ENCODE measurements at places on chromosomes 4 and X.

GRCh38 chr4:87697272-87697671 is 47.2 kb downstream of the DMP1 start:
- no peak for DNase-seq

- no peak for DNase-seq
Measured at GRCh38 chr4:160947653-160948052, 1216.1 kb downstream of the FSTL5 start.

- DNase-seq: no peak
Measured at GRCh38 chr4:13413729-13414437, 70.3 kb downstream of the RAB28 start.

- no peak for DNase-seq
Measured at GRCh38 chrX:150036181-150036580, 97.9 kb upstream of the EOLA2 start.

DNA sequence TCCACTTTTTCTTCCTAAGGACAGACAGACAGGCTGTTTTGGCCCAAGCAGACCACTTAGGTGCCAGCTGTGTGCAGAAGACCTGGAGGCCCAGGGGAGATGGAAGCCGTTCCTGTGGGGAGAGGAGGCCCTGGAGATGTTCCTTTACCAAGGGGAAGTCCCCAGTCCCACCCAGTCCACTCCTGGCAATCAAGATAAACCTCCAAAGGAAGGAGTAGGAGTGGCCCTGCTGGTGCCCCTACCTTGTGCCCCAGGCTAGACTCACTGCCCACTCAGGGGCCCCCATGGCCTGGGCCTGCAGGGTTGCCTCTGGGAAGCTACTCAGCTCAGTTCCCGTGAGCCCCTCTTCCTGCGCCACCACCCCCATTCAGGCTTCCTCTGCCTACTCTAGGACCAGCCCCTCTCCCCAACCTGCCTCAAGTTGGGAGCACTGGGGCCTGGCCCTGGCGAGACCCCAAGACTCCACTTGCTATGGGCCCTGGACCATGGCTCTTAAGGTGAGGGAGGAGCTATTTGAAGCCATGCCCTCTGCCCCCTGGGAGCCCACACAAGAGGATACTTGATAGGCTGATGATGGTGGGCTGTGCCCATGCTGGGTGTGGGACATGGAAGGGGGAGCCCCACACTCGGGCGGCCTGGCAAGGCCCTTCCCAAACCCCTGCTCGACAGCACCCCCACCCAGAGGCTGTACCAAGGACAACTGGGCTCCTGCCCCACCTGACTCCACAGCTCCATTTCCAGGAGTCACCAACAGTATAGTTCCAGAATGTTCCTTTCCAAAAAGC is 24.8 kb upstream of the RNF4 start:
- no peak for DNase-seq

GRCh38 chr4:142282870-142283431 is 563.1 kb downstream of the INPP4B start:
- no peak for DNase-seq

GRCh38 chr4:174340714-174341113 is 57.0 kb downstream of the CEP44 start:
- no peak for DNase-seq

DNA sequence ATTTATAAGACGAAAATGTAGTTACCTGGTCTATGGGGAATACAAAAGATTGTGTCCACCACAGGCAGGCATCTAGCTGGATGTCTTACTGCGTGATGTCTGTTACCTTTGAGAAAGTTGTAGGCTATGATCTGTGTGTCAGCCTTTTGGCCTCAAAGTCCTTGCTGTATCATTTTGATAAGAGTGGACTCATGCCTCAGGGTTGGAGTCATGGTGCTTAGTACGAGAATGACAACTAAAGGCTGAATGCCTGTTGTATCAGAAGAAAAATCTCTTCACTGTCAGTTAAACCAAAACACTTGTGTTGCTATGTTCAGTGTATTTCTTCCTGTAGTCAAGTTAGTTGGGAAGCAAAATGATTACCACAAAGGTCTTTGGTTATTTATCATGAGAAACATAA is 226.2 kb downstream of the ARHGAP10 start:
- no peak for DNase-seq

All from stimulated activated CD4-positive, alpha-beta T cell treated with anti-CD3 and anti-CD28 coated beads, Interleukin-1b, Interleukin-23, amount 100 ng/mL, for 24 hours (primary cell).